Nasal cavity respiratory epithelium epithelial cell of viscerocranial mucosa (primary cell): ENCODE measurements at places on chromosomes 16 and 17. TPM values are rescaled to one million over a fixed set of nuclear protein-coding genes. Genes with fewer than 3 reads are reported as not detected.

Gene CES1
- under 0.01 and 0.43 TPM in 2 replicates for total RNA-seq

Gene CORO6
- 1.0 and 2.8 TPM in 2 replicates for total RNA-seq

Gene HBA2
- not detected in 2 replicates for total RNA-seq

Gene OTOA
- total RNA-seq: under 0.01 TPM in 2 replicates

Gene CIBAR2
- total RNA-seq: not detected in 2 replicates

Gene ATP6V0C
- 14.0 and 28.9 TPM in 2 replicates for total RNA-seq

Gene FBXW10
- total RNA-seq: under 0.01 and 0.14 TPM in 2 replicates

Gene CDK5R1
- total RNA-seq: 7.2 and 9.3 TPM in 2 replicates

Gene BICDL2
- 23.3 and 27.3 TPM in 2 replicates for total RNA-seq

Gene CCL7
- not detected in 2 replicates for total RNA-seq

Gene FLII
- 383 and 510 TPM in 2 replicates for total RNA-seq

Gene CIITA
- under 0.01 and 0.64 TPM in 2 replicates for total RNA-seq

Gene KREMEN2
- 3.8 and 10.2 TPM in 2 replicates for total RNA-seq

Gene EFCAB13
- 3.1 and 8.0 TPM in 2 replicates for total RNA-seq

Gene VEZF1
- total RNA-seq: 21.9 and 39.3 TPM in 2 replicates

Gene MMP25
- 0.21 and 0.34 TPM in 2 replicates for total RNA-seq

Gene TNP2
- not detected in 2 replicates for total RNA-seq
